ENCODE measurements at places on chromosomes 7 and 10.

DNA sequence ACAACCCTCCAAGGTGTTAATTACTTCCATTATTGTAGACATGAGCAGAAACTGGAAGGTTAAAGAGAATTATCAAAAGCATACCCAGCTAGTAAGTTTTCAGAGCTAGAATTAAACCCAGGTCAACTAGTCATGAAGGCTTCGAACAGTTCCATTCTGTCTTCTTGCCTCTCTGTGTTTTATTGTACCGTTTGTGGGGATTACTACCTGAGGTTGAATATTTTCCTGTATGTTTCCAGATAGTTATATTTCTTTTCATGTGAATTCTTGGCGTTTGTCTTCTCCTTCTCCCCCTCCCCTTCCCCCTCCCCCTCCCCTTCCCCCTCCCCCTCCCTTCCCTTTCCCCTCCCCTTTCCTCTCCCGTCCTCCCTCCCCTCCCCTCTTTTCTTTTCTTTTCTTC, 218.0 kb upstream of the GALNT17 start:
- no peak for DNase-seq

DNA sequence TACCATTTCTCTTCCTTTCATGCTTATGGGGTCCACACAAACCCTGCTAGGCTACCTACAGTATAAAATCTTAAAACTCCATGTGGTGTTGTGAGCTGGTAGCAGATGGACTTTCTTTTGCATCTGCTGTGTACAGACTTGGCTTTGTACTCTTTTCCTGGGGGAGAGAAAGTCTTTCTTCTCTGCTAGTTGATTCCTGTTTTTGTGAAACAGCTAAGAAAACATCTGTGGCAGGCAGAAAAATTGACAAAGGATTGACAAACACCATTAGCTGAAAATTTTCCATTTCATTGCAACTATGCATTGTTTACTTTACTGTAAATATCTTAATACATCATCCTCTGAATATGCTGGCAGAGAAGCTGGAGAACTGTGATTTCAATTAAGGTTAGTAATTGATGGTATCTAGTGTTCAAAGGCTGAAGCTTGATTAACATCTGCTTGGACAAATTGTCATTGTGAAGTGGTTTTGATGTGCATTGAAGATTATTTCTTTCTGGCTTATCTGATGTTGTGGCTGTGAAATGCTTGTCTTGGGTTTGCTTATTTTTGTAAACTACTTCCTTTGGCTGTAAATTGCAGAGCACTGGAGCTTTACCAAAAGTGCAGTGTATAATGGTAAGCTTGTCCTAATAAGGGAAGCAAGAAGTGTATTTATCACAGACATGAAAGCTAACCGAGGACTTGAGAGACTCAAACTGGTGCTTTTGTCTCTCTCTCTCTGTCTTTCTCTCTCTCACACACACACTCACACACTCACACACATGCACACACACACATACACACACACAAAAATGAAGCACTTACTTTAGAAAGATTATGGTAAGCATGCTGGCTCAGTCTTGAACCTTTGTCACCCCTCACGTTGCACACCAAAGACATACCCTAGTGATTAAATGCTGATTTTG, at the start of gene FOXP2:
Gene FOXP2, plus strand, starts transcription at position 660 of the 908 bp plus-strand sequence. CDS start 11,697 bp downstream, outside the sequence.
- no peak for DNase-seq

DNA sequence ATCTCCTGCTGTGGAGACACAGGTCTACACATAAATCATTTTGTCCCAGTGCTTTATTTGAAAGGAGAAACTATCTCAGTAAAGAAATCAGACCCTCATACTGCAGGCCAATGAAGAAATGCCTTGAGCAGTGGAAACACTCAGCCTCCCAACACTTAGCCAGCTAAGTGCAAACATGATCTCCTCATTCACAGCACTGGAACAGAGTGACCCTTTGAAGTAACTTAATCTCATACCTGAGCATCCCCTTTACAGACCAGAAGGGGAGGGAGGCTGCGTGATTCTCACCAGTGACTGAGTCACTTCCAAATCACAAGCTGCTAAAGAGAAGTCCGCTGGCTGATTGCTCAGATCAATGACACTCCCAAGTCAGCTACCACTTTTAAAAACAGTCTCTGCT, 4.5 kb downstream of the CHST15 start:
- DNase-seq: no peak

DNA sequence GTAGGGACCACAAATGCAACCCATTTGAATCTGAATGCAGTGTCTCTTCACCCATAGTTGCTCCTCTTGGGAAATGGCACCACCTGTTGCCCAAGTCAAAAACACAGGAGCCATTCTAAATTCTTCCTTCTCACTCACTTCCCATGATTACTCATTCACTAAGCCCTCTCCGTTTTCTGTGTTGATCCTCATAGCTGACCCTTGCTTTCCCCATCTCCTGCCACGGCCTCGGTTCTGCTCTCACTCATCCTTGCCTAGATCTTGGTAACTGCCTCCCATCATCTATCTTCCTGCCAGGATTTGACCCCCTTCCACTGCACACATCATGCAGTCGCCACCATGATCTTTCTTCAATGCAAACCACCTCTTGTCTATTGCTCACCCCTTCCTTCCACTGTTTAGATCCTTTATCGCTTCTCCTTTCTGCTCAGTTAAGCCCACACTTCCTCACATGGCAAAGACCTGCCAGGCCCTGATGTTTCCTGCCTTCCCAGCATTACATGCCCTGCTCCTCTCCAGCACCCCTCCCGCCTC, 19.0 kb upstream of the CPN1 start:
- DNase-seq: peak; percentile 21

DNA sequence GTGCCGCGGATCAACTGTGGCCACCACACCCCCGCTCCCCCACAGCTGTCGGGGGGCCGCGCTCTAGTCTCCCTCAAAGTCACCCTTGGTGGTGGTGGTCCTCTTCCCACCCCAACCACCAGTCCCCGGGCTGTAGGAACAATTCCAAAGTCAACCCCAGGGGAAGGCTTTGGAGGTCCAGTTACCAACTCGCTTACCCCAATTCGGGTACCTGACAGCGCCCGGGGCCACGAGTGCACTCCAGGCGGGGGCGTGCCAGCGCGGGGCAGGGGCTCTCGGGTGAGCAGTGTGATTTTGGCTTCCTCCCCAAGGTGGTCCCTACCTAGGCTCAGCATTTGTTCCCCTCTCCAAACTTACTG, 584 bp upstream of the ZMIZ1 start:
- DNase-seq: no peak

DNA sequence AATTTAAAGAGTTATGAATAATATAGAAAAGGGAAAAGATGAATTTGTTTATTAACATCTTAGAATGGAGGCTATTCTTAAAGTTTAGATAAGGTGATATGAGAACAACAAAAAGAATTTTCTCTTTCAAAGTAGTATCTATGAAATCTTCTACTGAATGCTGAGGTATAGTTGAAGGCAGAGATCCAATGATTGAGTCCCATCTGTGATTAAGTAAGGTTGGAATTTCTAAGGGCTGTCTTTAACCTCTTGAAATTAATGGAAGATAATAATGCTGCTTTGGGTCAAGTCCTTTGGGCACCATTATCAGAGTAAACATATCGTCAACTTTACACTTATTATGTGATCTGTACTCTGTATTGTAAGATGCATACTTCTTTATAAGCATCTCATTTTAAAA, 307.9 kb downstream of the PRKG1 start:
- no peak for DNase-seq

DNA sequence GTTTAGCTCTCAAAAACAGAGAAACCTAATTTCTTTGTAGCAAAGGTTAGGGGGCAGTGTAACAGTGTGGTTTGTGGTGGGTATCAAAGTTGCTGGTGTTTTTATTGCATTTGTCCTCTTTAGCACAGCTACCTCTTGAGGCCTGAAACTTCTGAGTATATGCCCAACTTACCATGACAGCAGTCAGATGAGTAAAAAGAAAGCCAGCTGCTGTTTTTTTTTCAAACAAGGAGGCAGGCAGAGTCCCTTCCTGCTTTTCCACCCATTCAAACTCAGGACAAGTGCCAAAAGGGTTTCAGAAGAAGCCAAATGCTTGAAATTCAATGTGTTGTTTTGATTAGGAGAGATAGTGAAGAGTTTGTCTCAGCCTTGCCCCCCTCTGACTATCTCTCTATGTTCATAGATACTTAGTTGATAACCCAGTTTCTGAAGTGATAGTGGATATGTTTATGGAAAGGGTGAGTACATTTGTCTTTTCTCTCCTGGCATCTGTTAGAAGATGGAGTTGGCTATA, 23.1 kb downstream of the GBF1 start:
- DNase-seq: peak; percentile 17

DNA sequence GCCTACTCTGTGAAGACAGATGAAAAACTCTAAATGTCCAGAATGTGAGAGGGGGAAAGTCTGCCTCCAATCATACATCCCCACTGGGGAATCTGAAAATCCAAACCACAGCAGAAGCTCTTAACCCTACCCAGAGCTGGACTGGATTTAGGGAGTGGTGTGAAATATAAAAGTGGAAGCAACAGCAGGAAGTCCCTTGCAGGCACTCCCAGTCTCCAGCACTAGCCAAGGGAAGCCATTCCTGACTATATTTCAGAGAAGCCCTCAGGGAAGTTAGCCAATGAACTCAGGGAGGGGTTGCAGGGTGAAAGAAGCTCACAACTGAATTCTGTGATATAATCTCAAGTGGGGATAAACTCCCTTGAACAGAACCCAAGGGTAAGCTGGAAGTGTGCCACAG, 51.5 kb downstream of the CRPPA start:
- no peak for DNase-seq

- DNase-seq: no peak
Observed at GRCh38 chr10:114305521-114305925, 66.5 kb downstream of the VWA2 start.

GRCh38 chr7:39594988-39595620, 28.3 kb upstream of the RALA start:
- DNase-seq: no peak
